ENCODE measurements at places on chromosomes 5 and 9.

GRCh38 chr9:5492965-5493678 is 17.2 kb upstream of the PDCD1LG2 start:
- no peak for DNase-seq

DNA sequence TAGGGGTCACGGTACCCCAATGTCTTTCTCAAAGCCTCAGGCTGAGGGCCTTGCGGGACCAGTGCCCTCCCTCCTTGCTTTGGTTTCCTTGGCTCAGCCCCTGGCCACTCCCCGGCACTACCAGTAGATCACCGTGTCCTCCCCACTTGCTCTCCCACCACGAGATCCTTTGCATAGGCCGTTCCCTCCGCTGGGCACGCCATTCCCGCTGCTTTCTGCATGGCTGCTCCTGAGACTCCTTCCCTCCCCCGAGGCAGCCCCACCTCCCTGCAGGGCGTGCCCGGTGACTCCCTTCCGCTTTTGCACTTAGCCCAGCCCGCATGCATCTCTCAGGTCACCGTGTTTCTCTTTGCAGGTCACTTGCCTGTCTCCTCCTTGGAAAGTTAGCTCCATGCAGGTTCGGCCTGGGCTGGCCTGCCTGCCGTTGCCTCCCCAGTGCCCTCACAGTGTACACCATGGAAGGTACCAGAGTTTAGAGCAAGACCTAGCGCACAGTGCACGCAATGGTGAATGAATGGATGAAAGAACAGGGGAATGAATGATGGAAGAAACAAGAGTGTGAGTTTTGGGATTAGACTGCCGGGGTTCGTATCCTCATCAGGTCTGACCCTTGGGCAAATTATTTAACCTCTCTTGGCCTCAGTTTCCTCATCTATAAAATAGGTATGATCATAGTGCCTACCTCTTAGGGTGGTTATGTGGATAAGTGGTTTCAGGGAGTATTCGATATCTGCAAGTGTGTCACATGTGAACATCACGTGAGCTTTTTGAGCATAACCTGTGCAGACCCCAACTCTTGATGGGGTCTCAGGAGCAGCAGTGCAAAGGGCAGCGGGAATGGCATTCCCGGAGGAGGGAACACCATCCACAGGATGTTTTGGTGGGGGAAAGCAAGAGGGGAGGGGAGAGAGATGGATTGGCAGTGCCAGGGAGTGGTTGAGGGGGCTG is 214.3 kb downstream of the C9orf50 start:
- DNase-seq, result no peak

DNA sequence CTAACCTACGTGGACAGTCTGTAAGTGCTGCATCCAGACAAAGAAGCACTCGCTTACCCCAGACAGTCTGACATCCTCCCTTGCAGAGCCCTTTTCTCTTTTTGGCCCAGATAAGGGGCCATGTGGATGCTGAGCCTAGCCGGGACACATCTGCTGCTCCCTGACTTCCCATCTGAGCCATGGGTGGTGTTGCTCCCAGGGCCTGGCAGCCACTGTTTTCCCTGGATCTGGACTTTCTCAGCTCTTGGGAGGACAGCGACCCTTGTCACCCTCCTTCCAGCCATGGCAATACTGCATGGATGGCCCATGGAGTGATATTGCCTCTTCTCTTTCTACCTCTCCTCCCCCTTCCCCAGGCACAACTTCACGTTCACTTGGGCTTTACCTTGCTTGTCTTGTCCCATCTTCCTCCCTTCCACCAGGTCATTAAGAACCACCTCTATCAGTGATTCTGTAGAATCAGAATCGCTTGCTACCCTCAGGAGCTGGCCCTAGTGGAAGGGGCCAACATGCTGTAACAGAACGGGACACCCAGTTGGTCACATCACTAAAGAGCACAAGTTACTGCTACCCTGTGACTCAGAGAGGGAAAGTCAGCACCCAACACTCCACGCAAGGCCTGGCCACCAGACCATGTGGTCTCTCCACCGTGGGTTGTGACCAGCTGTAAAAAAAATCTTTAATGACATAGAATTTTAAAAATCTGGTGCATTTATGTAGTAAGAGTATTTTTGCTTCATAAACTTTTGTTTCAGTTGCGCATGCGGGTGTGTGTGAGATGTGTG is 4.4 kb downstream of the NEURL1B start:
- DNase-seq, result no peak

DNA sequence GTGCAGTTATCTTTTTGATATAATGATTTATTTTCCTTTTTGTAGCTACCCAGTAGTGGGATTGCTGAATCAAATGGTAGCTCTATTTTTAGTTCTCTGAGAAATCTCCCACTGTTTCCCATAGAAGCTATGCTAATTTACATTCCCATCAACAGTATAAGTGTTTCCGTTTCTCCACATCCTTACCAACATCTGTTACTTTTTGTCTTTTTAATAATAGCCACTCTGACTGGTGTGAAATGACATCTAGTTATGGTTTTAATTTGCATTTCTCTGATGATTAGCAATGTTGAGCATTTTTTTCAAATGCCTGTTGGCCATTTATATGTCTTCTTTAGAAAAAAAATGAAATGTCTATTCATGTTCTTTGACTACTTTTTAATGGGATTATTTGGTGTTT is 94.7 kb downstream of the SERINC5 start:
- DNase-seq, result no peak

DNA sequence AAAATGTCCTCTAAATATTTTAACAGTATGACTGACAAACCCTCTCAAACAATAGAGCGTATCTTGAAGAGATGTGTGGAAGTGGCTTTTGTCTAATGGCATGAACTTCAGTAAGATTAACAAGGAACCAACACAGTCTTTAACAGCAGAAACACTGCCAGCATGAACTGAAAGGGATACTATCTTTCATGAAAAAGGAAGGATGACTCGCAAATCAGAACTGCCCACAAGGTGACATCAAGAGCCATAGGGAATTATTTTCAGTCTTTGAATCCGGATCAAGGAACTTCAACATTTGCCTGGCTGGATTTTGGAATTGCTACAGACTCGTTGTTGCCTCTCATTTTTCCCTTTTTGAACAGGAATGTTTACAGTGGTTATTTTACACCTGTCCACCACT is 5.1 kb upstream of the HEXB start:
- no peak for DNase-seq

- no peak for DNase-seq
These were observed 17.7 kb downstream of the ZDHHC11B start for GRCh38 chr5:766666-767431.

GRCh38 chr5:172403817-172404216 is 50.5 kb downstream of the SH3PXD2B start:
- DNase-seq, result no peak

DNA sequence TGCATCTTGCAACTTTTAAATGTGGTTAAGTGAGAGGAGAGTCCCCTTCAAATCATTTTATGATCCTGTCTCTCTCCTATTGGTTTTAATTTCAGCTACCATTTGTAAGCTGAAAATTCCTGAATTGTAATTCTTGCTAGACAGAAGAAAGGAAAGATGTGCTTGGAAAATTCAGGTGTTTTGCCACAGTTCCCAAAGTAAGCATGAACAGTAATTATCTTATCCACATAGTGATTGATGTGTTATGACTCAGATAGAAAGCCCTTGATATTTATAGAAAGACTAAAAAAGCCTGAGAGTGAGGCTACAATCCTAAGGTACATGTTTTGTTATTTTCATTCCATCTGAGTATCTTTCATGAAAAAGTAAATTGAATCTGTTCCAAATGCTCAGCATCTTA is 492.5 kb downstream of the MAT2B start:
- DNase-seq, result no peak

GRCh38 chr5:179272326-179273072 is 72.8 kb downstream of the ADAMTS2 start:
- DNase-seq, result no peak

GRCh38 chr5:159309689-159310433 is 20.4 kb downstream of the IL12B start:
- no peak for DNase-seq

All from kidney capillary endothelial cell (primary cell).